CD4-positive, alpha-beta memory T cell (primary cell): ENCODE measurements at places on chromosomes 5 and 9. TPM values are rescaled to one million over a fixed set of nuclear protein-coding genes. Genes with fewer than 3 reads are reported as not detected.

PTGES gene
- total RNA-seq: not detected

PLAC8L1 gene
- total RNA-seq: not detected

F12 gene
- not detected for total RNA-seq

CDC26 gene
- 44.4 TPM for total RNA-seq

NR5A1 gene
- total RNA-seq: not detected

SHISAL2B gene
- not detected for total RNA-seq
